Testis (tissue), 5 donors: ENCODE measurements at places on chromosomes 16 and 17. TPM values are rescaled to one million over a fixed set of nuclear protein-coding genes. Genes with fewer than 3 reads are reported as not detected.
A peak's percentile ranks its signal among the peaks of the same experiment; 100 is the strongest.

Gene C16orf86
- 43.4 TPM for total RNA-seq

Gene BAIAP3
- total RNA-seq = 29.8 TPM

Gene SPIRE2
- 31.3 TPM for total RNA-seq

Gene CACNG5
- not detected for total RNA-seq

DNA sequence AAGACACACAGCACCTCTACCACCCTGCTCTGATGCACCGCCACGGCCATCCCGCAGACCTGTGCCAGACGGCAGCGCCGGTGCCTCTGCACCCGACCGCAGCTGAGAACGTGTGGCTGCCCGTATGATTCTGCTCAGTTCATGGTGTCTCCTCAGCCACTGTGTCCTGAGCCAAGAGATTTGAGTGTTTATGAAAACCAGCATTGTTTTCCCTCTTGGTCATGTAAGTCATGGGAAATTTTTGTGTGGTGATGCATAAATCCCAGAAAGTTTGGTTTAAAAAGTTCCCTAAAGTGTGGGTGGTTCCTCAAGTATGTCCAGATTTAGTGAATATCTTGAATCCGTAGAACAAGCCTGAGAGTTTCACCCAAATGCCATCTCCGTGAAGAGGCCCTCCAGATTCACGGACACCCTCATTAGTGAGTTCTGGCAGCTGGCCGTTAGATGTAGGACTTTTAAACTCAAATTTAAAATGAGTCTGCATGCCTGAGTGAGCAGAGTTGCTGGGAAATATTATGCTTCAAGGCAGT, 57.6 kb downstream of the CDRT4 start:
- H3K4me3 ChIP-seq = no peak overlapping the region
- DNase-seq = peak; percentile 60
- H3K27me3 ChIP-seq = no peaks in the 10 kb centered on the region
- H3K4me1 ChIP-seq = peaks cover 22% of the 10 kb centered on the region

GRCh38 chr17:65707780-65708179, 146.3 kb upstream of the AXIN2 start:
- H3K27me3 ChIP-seq = no peaks in the 10 kb centered on the region
- H3K4me1 ChIP-seq = no peaks in the 10 kb centered on the region
- no peak overlapping the region for H3K27ac ChIP-seq
- no peak for DNase-seq
- H3K36me3 ChIP-seq = no peaks in the 10 kb centered on the region

- no peak for DNase-seq
- no peak overlapping the region for H3K4me3 ChIP-seq
- H3K27me3 ChIP-seq = no peaks in the 10 kb centered on the region
These were observed 9.3 kb downstream of the ZNF629 start for GRCh38 chr16:30777591-30778297.

DNA sequence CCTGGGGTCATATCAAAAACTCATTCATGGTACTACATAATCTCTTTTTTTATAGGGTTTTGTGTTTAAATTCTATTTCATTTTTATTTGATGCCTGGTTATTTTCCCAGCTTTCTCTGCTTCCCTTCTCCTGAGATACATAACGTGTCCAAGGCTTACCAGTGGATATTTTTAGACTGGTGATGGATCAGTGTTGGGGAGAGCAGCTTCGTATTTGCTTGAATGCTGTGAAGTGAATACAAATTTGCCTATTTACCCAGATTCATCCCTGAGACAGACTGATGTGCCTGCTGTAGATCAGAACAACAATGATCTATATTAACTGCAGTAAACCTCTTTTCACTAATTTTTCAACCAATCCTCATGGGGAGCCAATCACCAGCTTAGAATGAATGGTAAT, 43.2 kb upstream of the FOXJ1 start:
- H3K27me3 ChIP-seq = no peaks in the 10 kb centered on the region
- no peak for DNase-seq
- no peak overlapping the region for H3K4me3 ChIP-seq
- no peaks in the 10 kb centered on the region for H3K36me3 ChIP-seq
- peaks cover 3% of the 10 kb centered on the region for H3K4me1 ChIP-seq

GRCh38 chr17:30236766-30237165, 1.3 kb upstream of the SLC6A4 start:
- H3K27me3 ChIP-seq = no peaks in the 10 kb centered on the region
- no peak overlapping the region for H3K27ac ChIP-seq
- H3K36me3 ChIP-seq = no peaks in the 10 kb centered on the region
- H3K4me1 ChIP-seq = peaks cover 18% of the 10 kb centered on the region
- no peak overlapping the region for H3K4me3 ChIP-seq
- DNase-seq = peak; percentile 59

DNA sequence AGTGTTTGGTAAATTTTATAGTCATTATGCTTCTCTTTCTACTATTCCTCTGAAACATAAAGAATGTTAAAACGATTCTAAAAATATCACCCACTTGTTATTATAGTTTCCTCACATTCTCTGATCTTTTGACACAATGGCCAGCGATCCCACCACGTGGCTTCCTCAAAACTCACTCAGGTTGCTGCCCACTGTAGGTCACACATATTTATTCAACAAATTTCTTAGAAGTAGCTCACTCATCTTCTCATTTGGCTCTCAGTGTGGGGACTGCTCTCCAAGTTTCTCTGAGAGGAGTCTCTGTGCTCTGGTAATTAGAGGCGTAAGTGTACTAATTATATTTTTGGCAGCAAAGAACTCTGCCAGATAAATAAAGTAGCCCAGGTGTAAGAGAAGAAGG, 465.4 kb downstream of the CDH11 start:
- no peak overlapping the region for H3K27ac ChIP-seq
- no peak for DNase-seq
- no peaks in the 10 kb centered on the region for H3K4me1 ChIP-seq
- H3K36me3 ChIP-seq = no peaks in the 10 kb centered on the region
- H3K27me3 ChIP-seq = no peaks in the 10 kb centered on the region
- no peak overlapping the region for H3K4me3 ChIP-seq

DNA sequence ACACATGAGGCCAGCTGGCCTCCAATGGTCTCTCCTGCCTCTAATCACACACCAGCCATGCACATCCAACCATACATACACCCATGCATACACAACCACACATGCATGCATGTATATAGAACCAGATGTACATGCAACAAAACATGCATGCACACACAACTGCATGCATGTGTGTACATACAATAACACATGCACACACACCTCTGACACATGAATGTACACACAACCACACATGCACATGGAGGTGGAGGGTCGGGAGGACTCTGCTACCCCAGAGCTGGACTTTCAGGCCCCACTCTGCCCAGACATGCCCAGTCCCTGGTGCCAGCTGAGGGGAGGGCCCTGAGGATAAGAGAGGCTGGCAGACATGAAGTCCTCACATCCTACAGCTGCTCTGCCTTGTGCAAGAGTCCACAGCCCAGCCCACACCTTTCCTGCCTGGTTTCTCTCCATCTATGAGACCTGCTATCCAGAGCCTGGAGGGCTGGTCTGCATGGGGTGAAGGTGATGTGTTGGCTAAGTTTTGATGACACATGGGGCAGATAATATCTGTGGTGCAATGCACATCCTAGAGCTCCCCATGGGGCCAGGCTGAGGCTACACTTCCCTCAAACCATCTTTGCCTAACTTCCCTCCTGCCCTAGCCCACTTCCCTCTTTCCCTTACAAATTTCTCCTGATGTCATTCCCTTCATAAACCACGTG, 50.9 kb upstream of the SDK2 start:
- no peaks in the 10 kb centered on the region for H3K36me3 ChIP-seq
- H3K4me3 ChIP-seq = no peak overlapping the region
- DNase-seq = no peak
- no peaks in the 10 kb centered on the region for H3K27me3 ChIP-seq
- H3K4me1 ChIP-seq = no peaks in the 10 kb centered on the region

- peak within 1 kb of the TSS; percentile 86 for H3K4me3 ChIP-seq
- peaks cover 32% of the 10 kb centered on the region for H3K4me1 ChIP-seq
- H3K27me3 ChIP-seq = no peaks in the 10 kb centered on the region
- H3K36me3 ChIP-seq = no peaks in the 10 kb centered on the region
- peak within 1 kb of the TSS; percentile 84 for H3K27ac ChIP-seq
These were observed at the start of gene FASN for GRCh38 chr17:82098169-82098938. FASN (minus strand) TSS chr17:82098236; CDS start chr17:82096445, 1,791 bp downstream.

- H3K36me3 ChIP-seq = no peaks in the 10 kb centered on the region
- no peak for DNase-seq
- no peak overlapping the region for H3K27ac ChIP-seq
These were observed 61.9 kb downstream of the MGAT5B start for GRCh38 chr17:76930107-76930506.

DNA sequence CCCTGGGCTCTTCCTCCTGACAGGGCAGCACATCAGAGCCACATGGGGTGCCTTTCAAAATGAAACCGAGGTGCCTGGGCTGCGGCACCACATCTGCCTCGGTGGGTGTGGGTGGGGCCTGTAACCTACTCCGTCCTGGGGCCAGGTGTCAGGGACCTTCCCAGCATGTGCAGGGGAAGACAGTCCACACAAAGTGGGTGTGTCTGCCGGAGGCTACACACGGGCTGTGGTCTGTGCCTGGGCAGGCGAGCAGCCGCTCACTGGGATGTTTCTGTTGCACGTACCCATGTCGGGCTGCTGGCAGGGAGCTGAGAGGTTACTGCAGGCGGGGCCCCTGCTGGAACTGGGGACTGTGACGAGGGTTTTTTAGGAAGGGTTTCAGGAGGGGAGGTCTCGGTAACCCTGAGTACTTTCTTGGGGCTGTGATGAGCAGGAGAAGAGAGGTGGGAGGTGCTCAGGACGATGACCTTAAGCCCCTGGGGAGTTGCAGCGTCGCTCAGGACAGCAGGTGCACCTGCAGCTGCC, 351.2 kb downstream of the SEC14L1 start:
- peaks cover 15% of the 10 kb centered on the region for H3K4me1 ChIP-seq
- H3K4me3 ChIP-seq = no peak overlapping the region
- H3K27ac ChIP-seq = no peak overlapping the region
- H3K27me3 ChIP-seq = no peaks in the 10 kb centered on the region
- no peaks in the 10 kb centered on the region for H3K36me3 ChIP-seq

DNA sequence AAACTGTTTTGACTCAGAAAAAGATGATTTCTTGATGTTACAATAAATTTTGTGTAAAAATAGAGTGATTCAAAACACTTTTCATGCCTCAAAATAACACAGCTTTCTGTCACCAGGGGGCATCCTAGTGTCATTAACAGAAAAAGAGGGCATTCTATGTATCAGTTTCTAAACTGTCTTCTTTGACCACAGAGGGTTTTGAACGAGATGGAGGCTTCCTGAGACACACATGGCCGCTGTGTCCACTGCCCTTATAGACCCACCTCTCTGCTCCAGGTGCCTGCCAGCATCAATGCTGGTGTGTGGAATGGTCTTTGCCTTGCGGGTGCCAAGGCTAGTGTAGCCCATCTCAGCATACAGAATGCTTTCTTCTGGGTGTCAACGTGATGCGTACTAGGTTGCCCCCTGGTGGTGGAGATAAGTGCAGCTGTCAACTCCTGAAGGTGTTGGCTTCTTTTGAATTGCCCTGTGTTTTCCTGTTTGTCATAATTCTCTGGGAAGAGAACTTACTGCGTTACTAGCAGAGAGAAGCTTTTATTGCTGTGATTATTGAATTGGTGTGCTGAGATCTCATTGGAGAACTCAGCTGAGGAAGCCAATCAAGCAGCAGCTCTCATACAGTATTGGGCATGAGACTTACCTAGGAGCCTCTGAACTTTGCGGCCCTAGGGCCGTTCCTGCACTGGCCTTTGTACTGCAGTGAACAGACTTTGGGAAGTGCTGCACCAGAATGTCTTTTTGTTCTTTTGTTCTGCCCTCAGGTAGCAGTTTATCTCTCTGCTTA, 38.6 kb downstream of the USP10 start:
- no peaks in the 10 kb centered on the region for H3K27me3 ChIP-seq
- H3K4me3 ChIP-seq = no peak overlapping the region
- no peaks in the 10 kb centered on the region for H3K36me3 ChIP-seq
- no peaks in the 10 kb centered on the region for H3K4me1 ChIP-seq
- H3K27ac ChIP-seq = no peak overlapping the region

DNA sequence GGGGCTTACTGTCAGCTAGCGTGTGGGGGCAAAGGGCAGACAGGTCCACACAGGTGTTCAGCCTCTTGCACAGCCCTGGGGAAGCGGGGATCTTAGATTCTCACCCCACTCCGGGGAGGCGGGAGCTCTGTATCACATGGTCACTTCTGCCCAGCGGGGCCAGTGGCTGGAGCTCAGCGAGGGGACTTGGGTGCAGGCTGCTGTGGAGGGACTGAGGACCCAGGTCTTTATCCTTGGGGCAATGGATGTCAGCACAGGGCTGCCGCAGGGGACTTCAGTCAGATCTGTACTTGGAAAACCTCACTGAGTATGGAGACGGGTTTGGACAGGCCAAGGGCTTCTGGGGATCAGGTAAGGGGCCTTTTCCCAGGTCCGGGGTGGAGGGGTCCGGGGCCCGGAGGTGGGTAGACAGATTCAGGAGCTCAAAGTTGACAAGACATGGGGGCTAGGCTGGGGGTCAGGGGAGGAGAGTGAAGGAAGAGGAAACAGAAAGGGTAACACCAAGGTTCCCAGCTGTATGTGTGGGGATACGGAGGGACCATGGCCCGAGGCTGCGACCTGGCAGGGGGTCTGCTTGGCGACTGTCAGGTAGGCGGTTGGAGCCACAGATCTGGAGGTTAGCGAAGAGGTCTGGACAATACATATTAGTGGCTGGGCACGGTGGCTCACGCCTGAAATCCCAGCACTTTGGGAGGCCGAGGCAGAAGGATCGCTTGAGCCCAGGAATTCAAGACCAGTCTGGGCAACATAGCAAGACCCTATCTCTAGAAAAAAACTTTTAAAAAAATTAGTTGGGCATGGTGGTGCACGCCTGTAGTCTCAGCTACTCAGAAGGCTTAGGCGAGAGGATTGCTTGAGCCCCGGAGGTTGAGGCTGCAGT, 15.1 kb upstream of the BAIAP2 start:
- DNase-seq = no peak
- H3K36me3 ChIP-seq = no peaks in the 10 kb centered on the region

GRCh38 chr17:65987988-65988387, 203.9 kb downstream of the CEP112 start:
- DNase-seq = no peak
- H3K27ac ChIP-seq = no peak overlapping the region
- H3K4me1 ChIP-seq = no peaks in the 10 kb centered on the region
- H3K27me3 ChIP-seq = no peaks in the 10 kb centered on the region

DNA sequence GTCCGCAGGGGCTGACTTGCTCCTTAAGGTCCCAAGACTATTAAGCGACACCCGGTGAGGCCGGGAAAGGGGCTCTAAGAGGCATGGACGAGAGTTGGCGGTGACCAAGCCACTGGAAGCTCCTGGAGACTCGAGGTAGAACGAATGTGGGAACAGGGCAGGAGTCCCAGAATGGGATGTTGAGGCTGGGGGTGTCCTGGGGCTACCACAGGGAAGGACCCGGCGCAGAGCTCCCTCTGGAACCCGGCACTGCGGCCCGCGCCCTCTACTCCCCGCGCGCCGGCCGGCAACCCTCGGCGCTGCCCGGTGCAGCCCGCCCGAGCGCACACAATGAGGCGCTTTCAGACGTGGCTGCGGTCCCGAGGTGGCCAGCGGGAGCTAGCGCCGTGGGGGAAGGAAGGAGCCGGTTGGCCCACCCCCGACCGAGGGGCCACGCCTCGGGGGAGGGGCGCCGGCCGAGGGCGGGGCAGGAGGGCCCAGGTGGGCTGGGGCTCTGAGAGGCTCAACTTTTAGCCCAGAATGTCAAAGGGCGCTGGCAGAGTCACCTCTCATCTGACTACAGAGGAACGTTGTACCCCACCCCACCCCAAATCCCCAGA, at the start of gene CHST6:
Gene CHST6 (minus strand): TSS at position 366 of the 599 bp plus-strand sequence. CDS start 15,613 bp downstream, outside the sequence.
- H3K4me1 ChIP-seq = no peaks in the 10 kb centered on the region
- DNase-seq = peak; percentile 63
- H3K36me3 ChIP-seq = no peaks in the 10 kb centered on the region
- H3K27ac ChIP-seq = no peak within 1 kb of the TSS
- H3K4me3 ChIP-seq = peak within 1 kb of the TSS; percentile 39
